ENCODE measurements at places on chromosomes 1 and 21.
A peak's percentile ranks its signal among the peaks of the same experiment; 100 is the strongest.

DNA sequence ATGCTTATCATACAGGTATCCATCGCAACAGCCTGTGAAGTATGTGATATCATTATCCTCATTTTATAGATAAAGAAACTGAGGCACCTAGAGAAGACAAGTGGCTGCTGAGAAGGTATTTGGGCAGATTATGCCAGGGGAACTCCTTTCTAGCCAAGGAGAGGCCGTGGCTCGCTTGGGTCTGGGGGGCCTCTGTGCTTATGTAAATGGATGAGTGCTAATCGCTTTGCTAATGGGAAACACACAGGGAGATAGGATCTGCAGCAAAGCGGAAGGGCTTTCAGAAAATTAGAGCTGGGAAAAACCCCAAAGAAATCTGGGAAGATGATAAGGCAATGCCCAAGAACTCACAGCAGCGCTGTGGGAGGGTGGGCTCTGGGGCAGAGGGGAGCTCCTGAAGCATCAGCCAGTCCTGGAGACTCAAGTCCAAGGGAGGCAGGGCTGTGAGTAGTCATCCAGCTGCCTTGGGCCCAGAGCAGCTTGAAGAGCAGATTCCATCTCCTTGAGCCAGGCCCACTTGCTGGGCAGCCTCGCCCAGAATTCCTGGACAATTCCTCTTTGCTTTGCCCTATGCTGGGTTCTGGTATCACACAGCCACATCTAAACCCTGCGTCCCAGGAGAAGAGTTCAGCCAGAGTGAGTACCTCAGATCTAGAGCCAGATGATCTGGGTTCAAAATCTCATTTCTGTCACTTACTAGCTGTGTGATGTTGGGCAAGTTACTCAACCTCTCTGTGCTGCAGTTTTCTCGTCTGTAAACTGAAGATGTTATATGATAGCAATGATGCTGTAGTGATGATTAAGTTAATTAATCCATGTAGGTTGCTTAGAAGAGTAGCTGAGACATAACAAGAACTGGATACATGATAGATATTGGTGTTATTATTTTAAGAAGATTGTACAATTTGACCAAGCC is 36.7 kb downstream of the FOXD2 start:
- no peak for DNase-seq

GRCh38 chr1:181141431-181141910 is 53.0 kb downstream of the IER5 start:
- DNase-seq, result no peak

- DNase-seq, result no peak
Measured at GRCh38 chr1:65409314-65409713, 11.2 kb upstream of the LEPR start.

DNA sequence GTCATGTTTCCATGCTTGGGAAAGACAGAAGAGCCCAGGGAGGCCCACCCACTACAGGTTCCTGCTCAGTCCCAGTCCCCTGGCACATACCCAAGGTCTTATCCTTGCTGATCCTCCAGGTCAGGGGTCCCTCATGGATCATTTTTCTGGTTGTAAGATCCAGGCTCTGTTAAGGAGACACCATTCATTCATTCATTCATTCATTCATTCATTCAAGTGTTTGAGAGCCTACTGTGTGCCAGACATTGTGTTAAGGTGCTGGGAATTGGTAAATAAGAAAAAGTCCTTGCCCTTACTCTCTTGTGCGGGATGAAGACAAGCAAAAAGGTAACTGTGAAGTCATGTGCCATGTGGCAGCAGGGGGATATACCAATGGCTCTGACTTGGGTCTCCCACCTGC is 23.8 kb downstream of the LRRC71 start:
- DNase-seq, result no peak

DNA sequence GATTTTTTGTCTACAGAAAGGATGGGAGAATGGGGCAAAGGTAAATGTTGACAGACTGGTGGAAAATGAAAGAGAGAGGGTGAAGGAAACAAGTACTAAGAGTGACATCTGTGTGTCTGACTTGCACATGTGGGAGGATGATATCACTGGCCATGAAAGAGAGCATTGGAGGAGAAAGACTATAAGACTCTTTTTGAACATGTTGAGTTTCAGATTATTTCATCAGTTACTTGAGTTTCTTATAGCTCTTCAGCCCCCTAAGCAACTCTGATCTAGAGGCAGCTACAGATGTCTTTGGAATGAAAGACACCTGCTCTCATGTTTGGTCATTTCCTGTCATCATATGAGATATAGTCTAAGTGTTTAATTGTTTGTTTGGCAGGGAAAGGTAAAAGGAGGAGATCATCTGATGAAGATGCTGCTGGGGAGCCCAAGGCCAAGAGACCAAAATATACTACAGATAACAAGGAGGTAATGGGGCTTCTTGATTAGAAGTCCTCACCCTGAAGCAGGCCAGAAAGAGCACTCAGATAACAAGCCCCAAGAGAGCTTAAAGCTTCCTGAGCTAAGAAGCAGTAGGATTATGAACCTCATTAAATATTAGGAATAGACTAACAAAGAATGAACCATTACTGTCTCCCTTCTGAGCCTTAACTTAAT is 4.5 kb downstream of the POLR3C start:
- no peak for DNase-seq

DNA sequence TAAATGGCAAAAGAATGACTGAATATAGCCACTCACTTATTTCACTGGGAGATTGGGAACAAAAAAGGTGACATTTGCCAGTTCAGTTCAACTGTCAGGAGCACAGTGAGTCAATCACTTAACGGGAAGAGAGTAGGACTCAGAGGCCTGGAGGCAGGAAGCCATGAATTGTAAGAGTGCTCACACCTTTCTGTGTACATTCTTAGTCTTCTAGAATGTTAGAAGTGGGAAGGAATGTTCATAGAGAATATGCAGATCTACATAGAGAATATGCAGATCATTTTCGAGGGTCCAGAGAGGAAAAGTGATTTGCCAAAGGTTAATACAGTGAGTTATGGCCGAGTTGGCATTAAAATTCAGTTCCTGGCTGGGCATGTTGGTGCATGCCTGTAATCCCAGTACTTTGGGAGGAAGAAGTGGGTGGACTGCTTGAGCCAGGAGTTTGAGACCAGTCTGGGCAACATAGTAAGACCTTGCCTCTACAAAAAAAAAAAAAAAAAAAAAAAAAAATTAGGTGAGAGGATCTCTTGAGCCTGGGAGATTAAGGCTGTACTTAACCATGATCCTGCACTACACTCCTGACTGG is 8.3 kb downstream of the IL20 start:
- no peak for DNase-seq

GRCh38 chr1:183355181-183355580 is 63.0 kb downstream of the NMNAT2 start:
- no peak for DNase-seq

DNA sequence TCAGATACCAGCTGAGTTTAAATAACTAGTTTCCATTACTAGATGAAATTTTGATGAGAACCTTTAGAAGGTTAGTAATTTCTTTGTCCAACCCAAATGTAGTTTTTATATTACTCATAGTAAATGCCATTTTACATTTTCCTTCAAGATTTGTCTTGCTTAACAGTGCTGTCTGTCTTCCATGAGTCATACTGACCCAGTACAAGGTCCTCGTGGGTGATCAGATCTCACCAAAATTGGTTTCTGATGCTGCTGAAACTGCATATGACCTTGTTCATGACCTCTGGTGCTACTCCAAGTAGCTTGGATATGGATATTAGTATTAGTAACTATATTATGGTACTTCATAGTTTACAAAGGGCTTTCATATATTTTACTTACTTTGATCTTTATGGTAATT is 207.1 kb downstream of the RYR2 start:
- DNase-seq, result no peak

DNA sequence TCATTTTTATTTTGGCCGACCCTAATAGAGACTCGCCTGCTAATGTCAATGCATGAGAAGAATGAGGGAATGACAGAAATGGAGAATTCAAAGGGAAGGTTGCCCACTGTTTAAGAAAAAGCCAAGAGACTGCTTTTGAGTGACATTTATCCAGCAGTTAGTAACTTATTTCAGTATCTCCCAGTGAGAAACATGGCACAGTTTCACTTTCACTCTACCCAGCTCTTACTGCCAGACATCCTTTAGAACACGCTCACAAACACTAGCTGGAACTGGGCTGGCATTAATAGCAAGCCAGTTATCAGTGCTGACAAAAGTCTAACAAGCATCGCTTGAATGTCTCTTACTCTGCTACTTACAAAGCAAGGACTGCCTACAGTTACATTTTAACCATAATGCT is 8.5 kb downstream of the GGPS1 start:
- no peak for DNase-seq

DNA sequence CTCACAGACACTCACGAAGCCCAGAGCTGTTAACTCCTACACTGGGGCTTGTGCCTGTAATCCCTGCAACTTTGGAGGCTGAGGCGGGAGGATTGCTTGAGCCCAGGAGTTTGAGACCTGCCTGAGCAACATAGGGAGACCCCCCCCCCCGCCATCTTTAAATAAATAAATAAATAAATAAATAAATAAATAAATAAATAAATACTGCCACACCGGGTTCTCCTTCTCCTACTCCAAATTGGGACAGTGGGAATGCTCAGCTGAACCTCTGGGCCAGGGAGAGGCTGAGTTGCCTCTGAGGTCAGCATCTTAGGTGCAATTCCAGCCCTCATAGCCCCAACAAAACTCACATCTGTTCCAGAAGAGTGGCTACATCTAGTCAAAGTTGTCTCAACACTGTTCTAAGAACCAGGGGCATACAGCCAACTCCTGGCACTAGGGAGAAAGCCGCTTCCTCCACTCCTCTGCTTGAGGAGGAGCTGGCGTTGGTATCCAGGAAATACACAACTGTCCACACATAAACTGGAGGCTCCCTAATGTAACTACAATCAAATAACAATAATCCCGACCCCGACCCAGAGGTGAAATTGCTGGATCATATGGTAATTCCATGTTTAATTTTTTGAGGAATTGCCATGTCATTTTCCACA is 27.0 kb downstream of the C1orf216 start:
- DNase-seq, result no peak

DNA sequence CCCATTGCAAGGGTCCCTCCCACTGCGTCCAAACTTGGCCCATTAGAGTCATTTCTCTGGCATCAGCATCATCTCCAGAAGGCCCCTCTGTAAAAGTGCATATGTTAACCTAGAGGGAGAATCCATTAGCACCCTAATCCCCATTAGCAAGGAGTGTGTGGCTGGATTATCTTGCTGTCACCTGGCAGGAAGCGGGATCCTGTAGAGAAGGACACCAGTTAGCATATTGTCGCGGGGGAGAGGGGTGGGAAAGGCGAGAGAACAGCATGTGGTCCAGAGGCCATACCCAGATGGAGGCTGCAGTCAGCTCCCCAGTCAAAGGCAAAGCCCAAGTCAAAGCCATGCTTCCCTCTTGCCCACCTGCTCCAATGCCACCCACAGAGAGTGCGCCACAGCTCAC is 64.0 kb downstream of the OLIG1 start:
- DNase-seq, result no peak

GRCh38 chr1:23184212-23184934 is 15.7 kb upstream of the LUZP1 start:
- peak; percentile 19 for DNase-seq

DNA sequence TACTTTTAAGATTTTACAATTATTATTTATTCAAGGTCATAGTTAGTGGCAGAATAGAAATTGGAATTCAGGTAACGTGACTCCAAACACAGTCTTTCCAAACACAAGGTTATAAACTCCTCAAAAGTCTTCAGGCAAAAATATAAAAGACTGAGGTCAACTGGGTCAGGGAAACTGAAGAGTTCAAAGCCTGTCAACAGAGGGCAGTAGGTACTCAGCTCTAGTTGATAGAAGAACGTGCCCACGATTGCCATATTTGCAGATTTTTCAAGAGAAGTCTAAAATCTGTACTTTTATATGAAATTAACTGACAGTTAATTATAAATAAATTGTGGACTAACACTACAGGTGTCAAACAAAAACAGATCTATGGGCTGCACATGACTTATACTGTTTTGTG is 135.0 kb downstream of the LHX4 start:
- DNase-seq, result no peak

- no peak for DNase-seq
Measured at GRCh38 chr1:97348599-97349265, 572.1 kb downstream of the DPYD start.

GRCh38 chr1:9690440-9691107 is 39.0 kb downstream of the PIK3CD start:
- no peak for DNase-seq

GRCh38 chr1:100622037-100622436 is 84.1 kb downstream of the GPR88 start:
- DNase-seq, result no peak

DNA sequence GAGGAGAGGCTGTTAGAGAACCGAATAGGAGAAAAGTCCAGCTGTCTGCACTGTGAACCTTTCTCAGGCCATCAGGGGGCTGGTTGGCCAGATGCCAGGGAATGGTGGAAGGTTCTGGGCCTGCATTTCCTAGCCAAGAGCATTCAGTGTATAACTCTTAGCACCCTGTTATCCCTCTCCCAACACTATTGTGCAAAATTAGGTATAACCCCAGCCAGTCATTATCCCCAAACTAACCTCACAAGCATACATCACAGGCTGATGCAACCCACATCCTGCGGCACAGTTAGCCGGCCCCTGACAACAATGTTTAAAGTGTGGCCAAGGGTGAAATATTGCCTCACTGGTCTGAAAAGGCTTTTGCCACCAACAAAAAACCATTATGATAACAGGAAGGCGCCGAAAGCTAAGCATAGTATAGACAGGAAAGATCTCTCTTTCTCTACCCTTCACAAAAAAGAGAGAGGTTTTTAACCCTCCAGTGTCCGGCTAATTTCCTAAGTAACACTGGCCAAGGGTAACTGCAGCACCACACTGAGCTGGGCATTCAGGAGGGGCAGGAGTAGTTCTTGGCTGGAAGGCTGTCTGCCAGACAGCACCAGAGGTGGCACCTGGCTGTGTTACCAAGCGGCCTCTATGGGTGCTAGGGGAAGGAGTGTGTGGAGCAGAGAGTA is 77.3 kb upstream of the BCAR3 start:
- peak; percentile 33 for DNase-seq

DNA sequence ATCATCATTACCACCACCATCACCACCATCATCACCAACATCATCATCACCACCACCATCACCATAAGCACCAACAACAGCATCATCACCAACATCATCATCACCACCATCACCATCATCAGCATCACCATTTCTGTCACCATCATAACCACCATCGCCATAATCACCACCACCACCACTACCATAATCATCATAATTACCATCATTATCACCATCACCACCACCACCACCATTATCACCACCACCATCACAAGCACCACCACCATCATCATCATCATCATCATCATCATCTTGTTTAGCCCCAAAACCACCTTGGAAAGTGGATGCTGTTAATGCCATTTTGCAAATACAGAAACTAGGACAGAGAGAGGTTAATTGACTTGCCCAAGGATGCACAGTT is 22.5 kb downstream of the CAMK2N1 start:
- DNase-seq, result no peak
